ENCODE measurements at places on chromosomes 2 and 18.

- no peak for DNase-seq
Observed at GRCh38 chr18:32060026-32060425, 31.6 kb upstream of the RNF138 start.

GRCh38 chr2:26628561-26629345 is 12.4 kb downstream of the CIB4 start:
- DNase-seq, result no peak

- DNase-seq, result no peak
Observed at GRCh38 chr2:100409461-100409860, 8.0 kb downstream of the CHST10 start.

DNA sequence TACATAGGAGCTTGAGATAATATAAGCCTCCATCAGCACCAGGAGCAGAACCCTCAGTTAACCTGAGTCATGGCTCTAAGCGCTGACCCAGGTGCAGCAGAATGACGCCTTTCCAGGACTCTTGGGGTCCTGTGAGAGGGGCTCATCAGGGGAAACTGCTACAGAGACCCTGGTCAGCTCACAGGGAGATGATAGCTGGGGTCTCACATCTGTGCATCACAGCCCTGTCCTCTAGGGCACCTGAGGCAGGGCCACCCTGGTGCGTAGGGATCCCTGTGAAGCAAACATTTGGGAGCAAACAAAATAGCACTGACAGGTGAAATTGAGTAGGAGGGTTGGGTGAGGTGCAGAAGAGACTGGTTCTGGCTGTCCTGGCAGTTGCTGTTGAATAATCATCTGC is 219.2 kb downstream of the SH3RF3 start:
- DNase-seq, result no peak

DNA sequence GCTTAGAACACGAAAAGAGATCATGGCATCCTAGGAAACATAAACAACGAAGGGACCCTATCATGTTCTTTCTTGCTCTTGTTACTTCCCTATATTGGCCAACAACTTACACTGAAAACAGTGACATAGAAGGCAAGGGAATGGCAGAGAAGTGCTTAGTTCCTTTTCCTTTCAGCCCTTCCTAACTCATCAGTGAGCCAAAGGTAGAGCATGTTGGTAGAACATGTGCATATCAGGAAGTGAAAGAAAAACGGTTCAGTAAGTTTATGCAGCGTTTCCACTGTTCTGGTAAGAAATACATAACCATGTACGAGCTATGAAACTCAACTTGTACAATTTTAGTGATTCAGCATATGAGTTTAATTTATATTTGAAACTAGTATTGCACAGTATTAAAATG is 21.7 kb downstream of the AKAIN1 start:
- DNase-seq, result no peak

- DNase-seq, result no peak
Observed at GRCh38 chr2:11008773-11009172, 97.0 kb downstream of the KCNF1 start.

DNA sequence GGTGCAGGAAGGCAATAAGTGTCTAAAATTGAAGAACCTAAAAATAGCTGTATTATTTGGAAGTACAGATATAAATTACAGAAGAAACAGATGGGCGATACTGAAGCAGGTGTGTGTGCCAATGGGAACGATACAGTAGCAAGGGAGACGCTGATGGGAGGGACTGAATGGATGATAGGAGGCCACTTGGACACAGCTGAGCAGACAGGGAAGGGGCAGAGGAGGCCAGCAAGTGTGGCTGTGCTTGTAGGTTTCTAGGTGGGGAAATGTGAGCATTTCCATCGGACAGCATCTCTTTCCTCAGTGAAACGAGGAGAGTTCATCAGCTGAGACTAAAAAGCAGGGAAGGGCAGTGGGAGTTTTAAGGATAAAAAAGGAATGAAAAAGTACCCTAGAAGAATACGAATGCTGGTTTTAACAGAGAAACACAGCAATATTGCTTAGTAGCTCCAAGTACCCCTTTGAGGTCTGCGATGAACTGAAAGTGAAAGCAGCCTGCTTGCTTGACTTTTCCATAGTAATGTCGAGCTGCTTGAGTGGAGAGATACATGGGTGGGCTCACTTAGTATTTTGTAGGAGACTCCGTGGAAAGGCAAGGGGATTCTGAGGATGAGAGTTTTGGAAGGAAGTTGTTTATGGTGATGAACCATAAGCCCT is 91.7 kb upstream of the EPC2 start:
- no peak for DNase-seq

DNA sequence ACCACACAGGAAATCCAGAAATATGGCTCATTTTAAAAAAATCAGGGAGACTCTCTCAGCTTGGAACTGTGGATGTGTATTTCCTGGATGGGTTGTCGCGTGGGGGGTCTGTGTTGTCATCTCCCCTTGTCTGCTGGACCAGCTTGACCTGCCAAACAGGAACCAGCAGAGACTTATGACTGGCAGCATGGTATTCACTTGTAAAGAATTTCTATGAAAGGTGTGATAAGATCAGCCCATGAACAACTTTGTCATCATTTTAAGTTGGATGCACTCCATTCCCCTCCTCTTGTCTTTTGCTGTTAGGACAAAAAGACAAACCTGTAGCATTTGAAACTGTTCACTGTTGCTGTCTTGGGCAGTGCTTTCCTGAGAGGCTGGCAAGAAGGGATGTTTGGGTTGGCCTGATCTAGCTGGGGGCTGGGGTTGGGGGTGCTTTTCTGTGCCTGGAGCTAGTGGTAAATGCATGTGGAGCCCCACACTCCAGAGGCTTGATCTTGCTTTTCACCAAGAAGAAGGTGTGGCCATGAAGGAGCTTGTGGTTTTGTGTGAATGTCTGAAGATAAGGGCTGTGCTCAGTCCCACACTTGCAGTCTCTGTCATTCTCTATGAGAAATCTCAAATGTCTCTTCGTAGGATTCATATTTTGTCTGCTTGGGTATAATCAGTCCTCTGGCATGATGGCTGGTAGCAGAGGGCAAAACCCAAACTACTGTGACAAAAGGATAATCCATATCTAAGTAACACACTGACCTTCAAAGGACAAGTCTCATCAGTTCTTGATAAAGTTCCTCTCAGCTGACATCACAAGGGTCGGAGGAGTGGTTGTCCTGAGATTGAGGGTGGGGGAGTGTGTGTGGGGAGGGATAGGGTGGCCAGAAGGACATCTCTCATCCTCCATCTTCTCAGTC is 39.0 kb downstream of the RALB start:
- no peak for DNase-seq

- no peak for DNase-seq
Observed at GRCh38 chr2:18630941-18631340, 41.6 kb upstream of the NT5C1B start.

DNA sequence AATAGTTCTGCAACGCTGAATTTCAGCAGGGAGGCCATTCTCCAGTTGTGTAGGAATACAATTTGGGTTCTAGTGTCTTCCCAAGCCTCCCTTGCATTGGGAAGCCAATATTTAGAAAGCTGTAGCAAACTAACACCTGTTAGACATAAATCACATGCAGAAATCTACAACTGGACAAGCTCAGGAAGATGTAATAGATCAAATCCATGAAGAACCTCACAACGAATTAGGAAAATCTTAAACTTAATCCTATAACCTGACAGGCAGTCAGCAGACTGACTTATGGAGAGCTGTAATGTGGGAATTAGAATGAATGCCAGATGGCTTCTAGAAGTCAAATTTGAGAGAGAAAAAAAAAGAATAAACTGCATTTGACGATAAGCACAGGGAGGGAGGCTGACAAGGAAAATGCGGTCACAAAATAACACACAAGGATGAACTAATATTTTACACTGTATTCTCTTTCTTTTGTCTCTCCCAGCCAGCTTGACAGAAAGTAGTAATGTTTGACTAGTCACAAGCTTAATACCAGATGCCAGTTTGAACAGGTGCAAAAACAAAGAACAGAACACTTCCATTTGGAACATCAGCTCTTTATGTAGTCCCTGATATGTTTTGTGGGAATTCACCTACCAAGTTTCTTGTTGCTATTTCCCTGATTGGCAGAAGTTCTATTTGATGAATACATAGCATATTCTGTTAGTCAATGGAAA is 50.8 kb upstream of the FANCL start:
- no peak for DNase-seq
